Aortic smooth muscle cell (primary cell): ENCODE measurements at places on chromosomes 1 and 21. TPM values are rescaled to one million over a fixed set of nuclear protein-coding genes. Genes with fewer than 3 reads are reported as not detected.

OR2T29 gene
- 0.06 TPM in 1 of 2 replicates, not detected in the other for total RNA-seq

RNF186 gene
- not detected in 2 replicates for total RNA-seq

HPDL gene
- total RNA-seq = 0.19 and 0.40 TPM in 2 replicates

NUDT4B gene
- 20.1 and 26.1 TPM in 2 replicates for total RNA-seq

FNDC7 gene
- total RNA-seq = 0.25 and 0.26 TPM in 2 replicates

METTL25B gene
- 5.7 and 7.7 TPM in 2 replicates for total RNA-seq

GPR61 gene
- total RNA-seq = 0.13 and 0.37 TPM in 2 replicates

LAX1 gene
- under 0.01 TPM in 1 of 2 replicates, not detected in the other for total RNA-seq

PAQR6 gene
- 0.26 and 0.44 TPM in 2 replicates for total RNA-seq

CLIC6 gene
- 0.12 and 0.13 TPM in 2 replicates for total RNA-seq

COL8A2 gene
- 5.7 and 5.9 TPM in 2 replicates for total RNA-seq

SFN gene
- total RNA-seq = 0.40 TPM in 1 of 2 replicates, not detected in the other

LGR6 gene
- not detected in 2 replicates for total RNA-seq

KIF17 gene
- total RNA-seq = 0.13 and 0.19 TPM in 2 replicates

PTGFR gene
- total RNA-seq = 30.3 and 37.7 TPM in 2 replicates

STUM gene
- not detected in 2 replicates for total RNA-seq

HTR6 gene
- total RNA-seq = 0.06 and 0.13 TPM in 2 replicates

NR1I3 gene
- not detected in 2 replicates for total RNA-seq

LCE1C gene
- total RNA-seq = not detected in 2 replicates

SLC2A5 gene
- total RNA-seq = 0.53 and 0.62 TPM in 2 replicates

PDXK gene
- 115 and 147 TPM in 2 replicates for total RNA-seq

VANGL2 gene
- total RNA-seq = not detected in 2 replicates

ESRRG gene
- 0.06 and 0.13 TPM in 2 replicates for total RNA-seq

OVAAL gene
- not detected in 2 replicates for total RNA-seq

KAZN gene
- 5.3 and 6.3 TPM in 2 replicates for total RNA-seq

CHAF1B gene
- 2.1 and 3.4 TPM in 2 replicates for total RNA-seq

AMY2A gene
- total RNA-seq = not detected in 2 replicates

HUNK gene
- under 0.01 TPM in 2 replicates for total RNA-seq

ARHGAP29 gene
- total RNA-seq = 37.7 and 41.3 TPM in 2 replicates

NHLH1 gene
- total RNA-seq = under 0.01 TPM in 1 of 2 replicates, not detected in the other

AMPD1 gene
- total RNA-seq = not detected in 2 replicates

RXFP4 gene
- 0.12 TPM in 1 of 2 replicates, not detected in the other for total RNA-seq

MOB3C gene
- 10.4 and 11.4 TPM in 2 replicates for total RNA-seq

OLFML2B gene
- total RNA-seq = 9.0 and 13.5 TPM in 2 replicates

NES gene
- total RNA-seq = 124 and 159 TPM in 2 replicates

AMY1C gene
- not detected in 2 replicates for total RNA-seq
